ENCODE measurements at places on chromosomes 5 and 9.

DNA sequence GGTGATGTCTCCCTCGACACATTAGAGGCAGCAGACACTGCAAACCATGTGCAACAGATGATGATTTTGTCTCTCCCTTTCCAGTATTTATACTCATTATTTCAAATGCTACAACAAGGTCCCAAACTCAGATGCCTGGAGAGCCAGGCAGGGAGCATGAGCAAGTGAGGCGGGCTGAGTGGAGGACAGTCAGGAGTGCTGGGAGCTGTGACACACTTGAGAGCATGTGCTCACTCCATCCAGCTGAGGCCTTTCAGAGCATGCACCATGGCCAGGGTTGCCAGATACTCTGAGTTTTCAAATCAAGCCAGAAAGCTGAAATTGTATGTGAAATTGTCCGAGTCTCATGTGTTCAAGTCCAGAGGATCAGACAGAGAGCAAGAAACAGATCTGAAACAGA, 55.8 kb upstream of the SLC2A8 start:
- no peak for DNase-seq

- no peak for DNase-seq
These were observed 4.7 kb downstream of the PFDN1 start for GRCh38 chr5:140298183-140298601.

DNA sequence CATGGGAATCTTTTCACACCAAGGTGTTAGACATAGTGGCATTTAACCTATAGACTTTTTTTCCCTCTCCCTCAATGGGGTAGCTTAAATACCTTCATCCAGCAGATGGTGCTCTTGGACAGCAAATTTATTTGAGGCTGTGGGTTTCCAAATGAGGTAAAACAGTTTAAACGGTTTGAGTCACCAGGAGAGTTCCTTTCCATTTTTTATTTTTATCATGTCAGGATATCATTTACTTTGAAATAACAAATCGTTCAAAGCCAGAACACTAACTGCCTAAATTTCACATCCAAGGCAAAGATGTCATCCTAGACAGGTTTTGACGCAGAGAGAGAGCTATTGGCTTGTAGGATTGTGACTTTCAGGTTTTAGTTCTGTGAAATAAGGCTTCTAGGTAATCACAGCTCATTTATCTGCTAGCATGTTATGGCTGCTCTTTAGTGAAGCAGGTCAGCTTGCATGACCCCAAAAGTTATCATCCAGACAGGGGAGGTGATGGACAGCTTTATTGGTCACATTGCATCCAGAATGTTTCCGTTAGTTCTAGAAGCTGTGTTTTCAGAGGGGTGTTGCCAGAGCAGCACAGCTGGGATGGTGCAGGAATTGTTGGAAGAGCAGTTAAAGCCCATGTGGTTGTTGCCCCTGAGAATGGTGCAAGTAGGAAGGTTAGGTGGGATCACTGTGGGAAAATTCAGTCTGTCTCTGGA, 69.8 kb downstream of the KDM4C start:
- DNase-seq: peak; percentile 65

DNA sequence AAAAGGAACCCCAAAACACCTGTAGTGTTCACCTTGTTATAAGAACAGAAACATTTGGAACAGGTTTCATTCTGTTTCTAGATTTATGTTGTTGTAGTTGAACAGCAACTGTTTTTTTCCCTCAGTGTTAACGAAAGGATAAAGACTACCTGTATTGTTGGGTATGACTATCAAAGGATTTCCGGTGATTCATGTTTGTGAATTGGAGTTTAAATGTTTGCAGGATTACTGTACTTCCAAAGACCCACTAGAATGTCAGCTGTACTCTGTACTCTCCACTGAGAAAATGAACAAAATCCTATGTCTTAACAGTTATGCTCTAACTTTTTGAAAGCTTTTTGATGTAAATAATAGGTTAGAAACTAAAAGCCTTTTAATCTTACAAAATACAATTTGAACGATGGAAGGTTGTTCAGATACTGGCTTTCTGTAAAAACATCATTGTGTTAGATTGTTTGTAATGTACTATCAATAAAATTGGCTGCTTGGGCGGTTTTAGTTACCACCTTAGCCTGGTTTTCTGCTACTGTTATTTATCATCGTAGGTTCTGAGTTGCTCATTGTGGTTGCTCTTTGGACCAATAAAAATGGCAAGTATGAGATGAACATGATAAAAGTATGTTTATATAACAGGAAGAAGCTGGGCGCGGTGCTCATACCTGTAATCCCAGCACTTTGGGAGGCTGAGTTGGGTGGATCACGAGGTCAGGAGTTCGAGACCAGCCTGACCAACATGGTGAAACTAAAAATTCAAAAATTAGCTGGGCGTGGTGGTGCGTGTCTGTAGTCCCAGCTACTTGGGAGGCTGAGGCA, 44.1 kb downstream of the DCP2 start:
- no peak for DNase-seq

DNA sequence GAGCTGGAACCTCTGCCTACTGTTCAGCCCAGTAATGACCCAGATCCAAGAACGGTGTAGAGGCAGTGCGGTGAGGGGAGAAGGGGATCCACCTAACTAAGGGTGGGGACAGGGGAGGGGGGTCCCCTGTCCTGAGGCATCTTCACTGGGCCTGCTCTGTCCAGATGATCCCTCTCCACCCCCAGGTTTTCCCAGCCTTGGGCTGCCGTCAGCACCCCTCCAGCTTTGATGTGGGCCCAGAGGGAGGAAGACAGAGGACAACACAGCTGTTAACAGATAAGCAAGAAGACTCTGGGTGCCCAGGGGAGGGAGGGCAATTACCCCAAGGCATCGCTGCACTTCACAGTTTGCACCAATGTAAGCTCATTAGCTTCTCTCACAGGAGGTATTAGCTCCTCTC, 19.3 kb downstream of the BICD2 start:
- DNase-seq: no peak

DNA sequence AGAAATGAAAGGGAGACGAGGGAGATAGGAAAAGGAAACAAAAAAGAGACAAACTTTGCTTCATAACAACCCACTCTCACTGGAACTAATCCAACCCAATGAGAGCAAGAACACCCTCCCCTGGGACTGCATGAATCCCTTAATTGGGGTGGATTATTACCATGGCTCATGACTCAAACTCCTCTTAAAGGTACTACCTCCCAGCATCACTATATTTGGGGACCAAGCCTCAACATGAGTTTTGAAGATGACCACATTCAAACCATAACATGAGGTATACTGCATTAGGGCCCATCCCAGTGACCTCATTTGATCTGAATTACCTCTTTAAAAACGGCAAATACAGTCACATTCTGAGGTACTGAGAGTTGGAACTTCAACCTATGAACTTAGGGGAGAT, 8.0 kb downstream of the MTAP start:
- no peak for DNase-seq

- DNase-seq: no peak
These were observed 18.6 kb downstream of the CD74 start for GRCh38 chr5:150394131-150394530.

GRCh38 chr9:5639816-5640215, 10.9 kb downstream of the RIC1 start:
- no peak for DNase-seq

DNA sequence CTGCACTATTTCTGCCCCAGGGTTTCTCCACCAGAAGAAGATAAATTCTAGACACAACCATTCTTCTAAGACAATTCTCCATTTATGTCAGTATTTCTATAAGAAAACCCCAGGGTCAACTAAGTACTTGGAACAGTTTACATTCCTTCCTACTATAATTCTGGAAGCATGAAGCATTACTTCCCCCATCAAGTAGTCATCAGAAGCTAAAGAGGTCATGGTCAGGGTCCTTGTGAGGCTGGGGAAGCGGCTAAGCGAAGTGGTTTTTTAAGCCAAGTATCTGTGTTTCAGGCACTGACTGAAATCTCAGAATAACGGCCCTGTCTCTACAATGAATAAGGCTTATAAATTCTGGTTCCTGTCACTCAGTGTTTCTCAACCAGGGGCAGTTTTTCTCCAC, 197.8 kb downstream of the GLIS3 start:
- DNase-seq: no peak

GRCh38 chr5:93348231-93348630, 232.8 kb downstream of the NR2F1-AS1 start:
- peak; percentile 13 for DNase-seq

DNA sequence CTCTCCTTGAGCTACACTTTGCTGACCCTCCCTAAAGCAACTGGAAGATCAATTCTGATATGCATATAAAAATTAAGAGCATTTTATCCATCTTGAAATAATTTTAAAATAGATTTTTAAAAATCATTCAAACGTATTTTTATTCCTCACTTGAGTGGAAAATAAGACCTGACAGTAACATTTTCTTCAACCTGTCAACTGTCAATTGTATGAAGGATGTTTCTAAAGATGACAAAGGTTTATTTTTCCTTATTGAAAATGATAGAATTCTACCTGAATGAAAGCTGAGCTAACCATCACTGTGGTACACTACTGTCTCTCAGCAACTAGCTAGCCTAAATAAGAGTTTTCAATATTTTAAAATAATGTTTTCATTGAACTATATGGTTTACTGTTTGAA, 7.0 kb downstream of the EFNA5 start:
- DNase-seq: no peak

DNA sequence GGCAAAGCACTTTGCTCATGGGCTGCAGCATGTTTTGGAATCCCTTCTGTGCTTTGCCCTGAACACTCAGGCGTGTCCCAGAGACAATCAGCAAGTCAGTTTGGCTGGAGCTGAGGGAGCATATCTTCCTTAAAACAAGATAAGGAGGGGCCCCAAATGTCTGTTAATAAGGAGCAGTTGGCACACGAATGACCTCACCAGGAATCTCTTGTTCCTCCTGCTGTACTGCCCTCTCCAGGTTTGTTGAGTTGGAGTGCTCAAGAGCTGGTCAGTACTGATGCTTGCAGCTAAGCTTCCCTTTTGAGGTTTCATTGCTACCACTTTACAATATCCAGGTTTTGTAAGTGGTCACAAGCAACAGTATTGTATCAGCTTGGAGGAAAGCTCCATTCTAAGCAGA, 101.3 kb upstream of the EGFLAM start:
- DNase-seq: no peak

DNA sequence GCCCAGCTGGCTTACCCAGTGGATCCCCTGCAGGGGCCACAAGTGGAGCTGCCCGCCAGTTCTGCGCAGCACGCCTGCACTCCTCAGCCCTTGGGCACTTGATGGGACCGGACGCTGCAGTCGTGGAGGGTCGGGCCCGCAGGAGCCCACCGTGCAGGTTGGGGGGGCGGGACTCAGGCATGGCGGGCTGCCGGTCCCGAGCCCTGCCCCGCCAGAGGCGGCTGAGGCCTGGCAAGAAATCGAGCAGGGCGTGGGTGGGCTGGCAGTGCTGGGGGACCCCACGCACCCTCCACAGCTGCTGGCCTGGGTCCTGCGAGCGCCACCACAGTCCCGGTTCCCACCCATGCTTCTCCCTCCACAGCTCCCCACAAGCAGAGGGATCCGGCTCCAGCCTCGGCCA, 19.2 kb upstream of the BTNL3 start:
- no peak for DNase-seq

DNA sequence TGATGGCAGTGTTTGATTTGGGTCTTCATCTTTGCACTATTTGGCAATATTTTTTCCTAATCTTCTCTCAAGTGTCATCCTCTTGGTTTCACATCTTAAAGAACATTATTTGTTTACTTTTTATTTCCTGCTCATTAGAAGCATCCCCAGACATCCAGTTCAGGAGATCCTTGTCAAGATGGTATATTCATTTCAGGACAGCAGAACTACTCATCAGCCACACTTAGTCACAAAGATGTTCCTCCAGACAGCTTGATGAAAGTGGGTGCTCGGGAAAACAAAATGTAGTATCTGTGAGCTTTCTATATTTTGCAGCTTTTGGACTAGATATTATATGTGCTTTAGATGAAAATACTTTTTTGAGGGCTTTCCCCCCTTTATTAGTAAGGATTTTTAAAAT, 72.1 kb upstream of the SREK1 start:
- no peak for DNase-seq

DNA sequence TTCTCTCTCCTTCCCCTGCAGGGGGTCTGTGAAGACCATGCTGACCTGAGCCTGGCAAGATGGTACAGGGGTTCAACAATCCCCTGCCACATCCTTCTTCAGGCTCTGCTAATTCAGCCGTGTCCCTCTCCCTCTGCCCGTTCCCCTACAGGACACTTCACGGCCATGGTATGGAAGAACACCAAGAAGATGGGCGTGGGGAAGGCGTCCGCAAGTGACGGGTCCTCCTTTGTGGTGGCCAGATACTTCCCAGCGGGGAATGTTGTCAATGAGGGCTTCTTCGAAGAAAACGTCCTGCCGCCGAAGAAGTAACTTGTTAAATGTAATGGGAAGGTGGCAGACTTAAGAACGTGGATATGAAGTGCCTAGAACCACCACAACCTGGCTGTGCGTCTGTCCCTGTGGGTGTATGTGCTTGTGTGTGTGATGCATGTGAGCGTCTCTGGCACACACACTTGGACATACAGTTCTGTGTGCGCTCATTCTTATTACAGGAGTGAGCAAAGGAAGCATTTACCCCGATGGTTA, 6.9 kb upstream of the CCIN start:
- no peak for DNase-seq

GRCh38 chr5:162911873-162912272, 525.5 kb upstream of the CCNG1 start:
- no peak for DNase-seq

- no peak for DNase-seq
These were observed 32.8 kb downstream of the GALNT10 start for GRCh38 chr5:154223320-154223719.

DNA sequence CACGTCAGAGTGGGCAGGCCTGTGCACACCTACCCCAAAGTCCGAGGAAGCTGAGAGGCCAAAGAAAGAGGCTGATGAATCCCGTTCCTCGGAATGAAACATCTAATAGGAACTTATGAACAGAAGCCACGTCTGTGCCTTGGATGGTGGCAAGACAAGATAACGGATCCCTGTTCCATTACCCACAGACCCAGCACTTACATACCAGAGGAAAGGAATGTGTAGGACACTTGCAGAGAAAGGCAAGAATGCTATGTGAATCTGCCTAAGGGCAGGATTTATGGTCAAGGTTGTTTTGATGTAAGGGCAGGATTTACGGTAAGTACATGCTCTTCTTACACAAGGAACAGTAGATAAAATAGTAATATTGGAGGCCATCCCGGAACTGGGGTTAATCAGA, 93.2 kb downstream of the WDR41 start:
- no peak for DNase-seq

DNA sequence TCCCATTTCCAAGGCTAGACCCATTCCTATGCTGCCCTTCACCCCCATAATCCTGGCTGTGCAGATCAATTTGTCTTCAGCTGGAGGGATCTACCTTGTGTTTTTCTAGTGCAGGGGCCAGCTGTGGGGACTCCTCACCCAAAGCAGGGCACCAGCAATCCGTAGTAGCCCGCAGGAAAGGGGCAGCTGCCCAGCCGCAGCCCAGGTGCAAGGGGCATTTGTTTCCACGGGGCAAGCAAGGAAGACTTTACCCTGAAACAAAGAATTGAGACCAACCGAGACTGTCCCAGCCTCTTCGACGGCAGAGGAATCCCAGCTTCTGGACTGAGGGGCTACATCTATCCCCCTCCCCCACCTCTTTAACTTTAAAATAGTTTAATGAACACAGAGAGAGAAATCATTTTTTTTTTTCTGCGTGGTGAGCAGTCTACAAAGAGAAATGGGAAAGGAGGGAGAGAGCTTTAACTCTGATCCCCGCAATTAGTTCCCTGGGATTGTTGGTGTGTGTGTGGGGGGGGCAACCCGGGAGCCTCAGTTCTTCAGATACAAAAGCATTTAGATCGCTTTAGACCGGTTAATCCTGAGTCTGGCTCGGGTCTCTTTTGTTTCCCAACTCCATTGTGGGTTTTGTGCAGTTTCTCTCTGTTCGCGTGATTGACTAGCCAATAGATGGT, 10.6 kb upstream of the LHX2 start:
- no peak for DNase-seq

GRCh38 chr5:90142541-90142940, 267.0 kb downstream of the CETN3 start:
- no peak for DNase-seq

Data from iPS-NIHi11 (cell line).